HT1080 (cell line): ENCODE measurements at places on chromosomes 3 and 15. TPM values are rescaled to one million over a fixed set of nuclear protein-coding genes. Genes with fewer than 3 reads are reported as not detected.

Gene FSTL1
- total RNA-seq, result 134 and 144 TPM in 2 replicates

Gene ZFYVE19
- total RNA-seq, result 18.4 and 22.3 TPM in 2 replicates

DNA sequence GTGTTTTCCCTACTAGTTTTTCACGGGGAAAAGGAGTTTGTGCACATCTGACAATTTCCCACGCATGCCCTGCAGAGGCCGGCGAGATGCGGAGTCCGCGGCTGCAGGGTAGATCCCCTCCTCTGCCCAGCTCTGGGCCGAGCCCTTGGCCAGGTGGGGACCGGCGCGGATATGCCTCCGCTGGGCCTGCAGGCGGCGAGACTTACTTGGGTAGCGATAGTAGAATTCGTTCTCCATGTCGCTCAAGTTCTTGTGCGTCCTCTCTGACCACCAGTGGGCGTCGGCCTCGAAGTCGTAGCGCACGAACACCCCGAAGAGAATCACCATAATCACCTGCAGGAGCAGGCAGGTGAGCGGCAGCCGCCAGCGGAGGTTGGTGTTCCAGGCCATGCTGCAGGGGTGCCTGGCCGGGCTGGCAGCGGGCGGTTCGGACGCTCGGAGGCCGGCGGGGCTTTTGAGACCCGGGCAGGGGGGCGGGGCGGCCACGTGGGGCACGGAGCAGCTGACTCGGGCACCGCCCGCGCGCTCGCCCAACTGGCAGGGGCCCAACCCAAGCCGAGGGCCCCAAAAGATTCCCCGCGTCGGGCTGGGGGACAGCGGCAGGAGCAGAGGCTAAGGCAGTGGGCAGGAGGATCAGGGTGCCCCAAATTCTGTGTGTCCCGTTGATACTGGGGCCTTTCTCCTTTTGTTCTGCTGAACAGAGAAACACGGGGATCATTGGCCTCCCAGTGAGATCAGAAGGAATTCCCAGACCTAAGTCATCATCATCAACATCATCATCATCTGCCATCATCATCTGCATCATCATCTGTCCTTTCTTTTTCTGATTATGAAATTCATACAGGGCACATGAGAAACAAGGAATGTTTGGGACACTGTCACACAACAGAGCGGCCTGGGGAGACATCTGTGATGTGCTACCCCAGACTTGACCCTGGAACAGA lies at the start of gene RHCG:
RHCG (minus strand) TSS at position 429 of the 944 bp plus-strand sequence; CDS start at position 390, 39 bp downstream.
- DNase-seq, result no peak

- DNase-seq, result no peak
These were observed 1233.1 kb upstream of the ALCAM start for GRCh38 chr3:104133630-104134029.
